ENCODE measurements at places on chromosomes 3 and 15.

DNA sequence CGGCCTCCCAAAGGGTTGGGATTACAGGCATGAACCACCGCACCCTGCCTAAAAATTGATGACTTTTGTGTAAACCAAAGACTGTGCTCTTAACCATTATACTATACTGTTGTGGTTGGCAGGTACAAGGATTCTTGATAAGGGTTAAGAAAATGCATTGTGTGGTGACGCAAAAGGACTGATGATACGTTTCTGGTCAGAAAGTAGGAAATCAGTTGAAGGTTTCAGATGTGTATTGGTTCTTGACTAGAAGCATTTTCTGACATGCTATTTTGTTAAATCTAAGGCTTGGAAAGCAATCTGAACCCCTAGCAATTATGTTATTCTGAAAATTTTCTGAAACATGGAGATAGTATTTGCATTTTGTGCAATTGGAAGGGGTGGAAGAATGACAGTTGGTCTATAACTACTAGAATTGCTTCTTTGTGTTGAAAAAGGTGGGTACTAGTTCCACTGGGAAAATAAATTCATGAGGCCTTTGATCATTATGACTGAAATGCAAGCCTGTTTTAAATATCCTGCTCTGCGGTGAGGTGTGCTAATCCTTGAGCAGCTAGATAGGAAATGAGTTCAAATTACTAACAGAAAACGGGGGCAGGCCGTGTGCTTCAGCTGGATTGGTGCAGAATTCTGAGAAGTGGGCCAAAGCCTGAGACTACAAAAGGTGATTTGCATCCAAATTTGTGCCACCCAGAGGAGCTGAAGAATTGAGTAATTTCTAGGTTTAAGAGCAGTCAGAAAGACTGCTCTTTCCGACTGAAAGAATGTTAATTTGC, 66.0 kb upstream of the LRRFIP2 start:
- DNase-seq, result no peak

- no peak for DNase-seq
Measured at GRCh38 chr3:28973609-28974008, 307.3 kb upstream of the RBMS3 start.

- DNase-seq, result no peak
Measured at GRCh38 chr3:195892105-195893043, 16.0 kb downstream of the TNK2 start.

- no peak for DNase-seq
Measured at GRCh38 chr15:40953713-40954074, 423 bp downstream of the CHAC1 start.

DNA sequence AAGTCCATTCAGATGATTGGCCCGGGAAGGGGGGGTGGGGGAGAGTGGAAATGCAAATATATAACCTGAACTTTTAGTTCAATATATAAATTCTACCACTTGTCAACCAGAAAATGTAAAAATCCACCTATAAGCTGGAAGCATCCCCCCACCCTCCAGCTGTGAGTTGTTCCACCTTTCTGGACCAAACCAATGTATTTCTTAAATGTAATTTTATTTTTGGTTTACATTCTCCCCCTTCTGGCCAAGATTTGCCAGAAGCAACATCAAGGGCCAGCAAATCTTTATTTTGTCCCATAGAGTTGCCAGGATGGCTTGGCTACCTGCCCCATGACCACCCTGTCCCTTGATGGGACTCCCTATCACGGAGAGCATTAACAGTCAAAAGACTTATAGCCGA, 545.7 kb downstream of the TBL1XR1 start:
- DNase-seq, result no peak

GRCh38 chr15:90915808-90916440, 12.8 kb downstream of the MAN2A2 start:
- DNase-seq, result no peak

DNA sequence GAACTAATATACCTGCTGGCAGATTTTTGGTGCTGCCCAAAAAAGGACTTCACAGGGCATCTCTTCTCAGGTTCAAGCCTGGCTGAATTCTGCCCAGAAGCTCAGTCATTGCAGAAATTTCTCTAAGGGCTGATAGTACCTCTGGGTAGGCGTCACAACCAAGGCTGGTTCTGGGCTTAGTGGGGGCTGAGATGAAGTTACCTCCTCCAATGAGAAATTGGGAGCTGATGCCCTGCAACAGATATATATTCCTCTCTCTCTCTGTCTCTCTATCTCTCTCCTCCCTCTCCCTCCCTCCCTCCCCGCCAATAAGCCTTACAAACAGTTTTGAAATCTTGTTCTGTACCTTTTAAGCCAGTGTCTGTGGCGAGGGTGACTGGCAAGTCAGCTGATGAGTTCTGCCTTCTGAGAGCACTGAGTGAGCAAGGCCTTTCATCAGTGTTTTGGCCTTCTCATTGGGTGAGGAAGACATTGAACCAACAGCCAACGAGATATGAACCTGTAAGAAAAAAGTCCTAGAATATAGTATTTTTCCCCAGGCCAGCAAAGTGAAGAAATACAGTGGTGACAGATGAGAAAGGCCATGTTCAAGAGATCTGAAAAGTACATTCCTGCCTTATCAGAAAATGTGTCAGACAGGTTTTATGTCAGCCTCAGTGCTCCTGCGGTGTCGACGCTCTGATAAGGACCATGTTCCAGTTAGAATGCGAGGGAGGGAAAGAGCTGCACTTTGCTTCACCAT, 45.5 kb downstream of the TMEM39A start:
- no peak for DNase-seq

DNA sequence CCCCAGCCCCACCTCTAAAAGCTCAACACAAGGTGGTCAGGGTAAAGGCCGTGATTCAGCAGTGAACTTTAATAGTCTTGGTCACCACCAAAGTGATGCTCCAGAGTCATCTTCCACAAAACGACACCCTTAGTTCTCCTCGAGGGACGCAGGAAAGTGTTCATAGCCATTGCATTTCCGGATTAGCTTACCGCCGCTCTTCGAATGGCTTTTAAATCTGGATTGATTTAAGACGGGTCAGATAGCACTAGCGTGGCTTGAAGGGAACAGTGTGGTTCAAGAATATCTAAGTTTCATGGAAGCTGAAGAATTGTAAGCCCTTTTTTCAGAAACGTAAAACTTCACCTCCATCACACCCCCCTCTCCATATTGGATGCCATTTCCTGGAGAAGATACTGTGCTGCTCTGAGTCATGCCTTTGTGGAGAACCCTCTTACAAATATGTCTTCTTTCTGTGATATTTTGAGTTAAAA, 829 bp downstream of the RNF7 start:
- DNase-seq, result no peak

GRCh38 chr3:37535526-37536432, 325.9 kb upstream of the CTDSPL start:
- no peak for DNase-seq

- DNase-seq, result no peak
Measured at GRCh38 chr3:14016900-14017475, 107.7 kb downstream of the CHCHD4 start.

GRCh38 chr3:114585687-114586086, 291.9 kb downstream of the TIGIT start:
- no peak for DNase-seq

DNA sequence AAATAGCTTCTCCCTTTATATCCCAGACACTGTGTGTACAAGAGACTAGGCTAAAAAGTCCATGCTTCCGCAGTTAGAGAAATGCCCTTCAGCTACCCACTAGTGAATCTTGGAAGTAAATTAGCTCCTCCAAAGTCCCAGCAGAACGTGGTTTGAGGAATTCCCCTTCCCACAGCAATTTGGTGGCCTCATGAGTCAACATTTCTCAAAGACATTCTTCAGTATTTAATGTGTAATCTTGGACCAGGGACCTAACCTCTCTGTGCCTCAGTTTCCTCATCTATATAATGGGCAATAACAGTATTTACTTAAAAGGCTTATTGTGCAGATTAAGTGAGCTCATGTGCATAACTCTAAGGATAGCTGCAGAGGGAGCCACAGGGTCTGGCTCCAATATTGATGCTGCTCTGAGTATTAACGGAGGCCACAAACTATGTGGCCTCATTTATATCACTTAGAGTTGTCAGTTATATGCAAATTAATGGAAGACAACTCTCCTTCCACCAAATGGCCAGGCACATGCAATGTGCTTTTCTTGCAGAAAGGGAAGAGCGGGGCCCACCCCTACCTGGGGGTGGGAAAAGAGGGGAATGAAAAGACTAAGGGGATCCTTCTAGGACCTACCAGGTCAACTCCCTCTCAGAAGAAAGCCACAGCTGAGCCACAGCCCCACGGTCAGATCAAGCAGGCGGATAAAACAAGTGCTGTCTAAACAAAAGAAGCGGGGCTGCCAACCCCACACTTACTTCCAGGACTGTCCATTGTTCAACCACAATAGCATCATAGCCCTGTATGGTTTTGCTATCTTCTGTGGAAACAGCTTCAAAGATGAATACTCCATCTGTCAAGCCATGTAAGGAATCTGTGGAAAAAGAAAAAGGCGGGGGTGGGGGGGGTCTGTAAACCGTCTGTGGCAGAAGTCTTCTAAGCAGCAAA, 92.4 kb downstream of the OXNAD1 start:
- DNase-seq, result no peak

- no peak for DNase-seq
Measured at GRCh38 chr3:123424999-123425712, 23.7 kb downstream of the ADCY5 start.

DNA sequence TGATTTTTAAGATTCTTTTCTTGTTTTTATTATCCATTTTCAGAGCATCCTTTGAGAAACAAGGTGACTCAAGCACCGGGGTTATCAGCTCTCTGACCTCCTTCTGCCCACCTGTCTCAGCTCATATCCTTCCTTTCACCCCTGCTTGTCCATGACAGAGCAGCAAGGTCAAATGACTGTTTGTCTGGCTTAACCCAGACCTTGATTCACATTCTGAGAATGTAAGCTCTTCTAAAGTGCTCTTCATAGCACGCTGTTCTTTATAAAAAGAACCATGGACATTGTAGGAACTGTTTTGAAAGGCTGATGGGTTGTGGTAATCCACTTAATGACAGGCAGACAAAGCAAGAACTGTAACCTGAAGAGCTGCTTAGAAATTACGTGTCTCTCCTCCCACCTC, 122.5 kb downstream of the CHST2 start:
- no peak for DNase-seq

DNA sequence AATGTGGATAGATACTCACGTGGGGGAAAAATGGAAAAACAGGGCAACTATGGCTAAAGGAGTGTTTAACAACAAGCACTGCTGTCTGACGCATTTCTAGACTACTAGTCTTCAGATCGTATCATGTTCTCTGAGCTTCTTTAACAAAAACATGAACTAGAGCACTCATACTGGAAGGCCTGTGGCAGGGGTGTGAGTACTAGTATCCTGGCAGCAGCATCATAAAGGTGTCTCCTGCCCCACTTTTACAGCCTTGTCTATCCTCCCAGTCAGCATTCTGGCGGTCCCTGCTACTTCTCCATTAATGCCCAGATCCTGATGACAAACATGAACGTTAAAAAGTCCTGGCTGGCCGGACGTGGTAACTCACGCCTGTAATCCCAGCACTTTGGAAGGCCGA, 4.0 kb downstream of the FMN1 start:
- peak; percentile 47 for DNase-seq
